ENCODE measurements at places on chromosomes 6 and 20. TPM values are rescaled to one million over a fixed set of nuclear protein-coding genes. Genes with fewer than 3 reads are reported as not detected.

The TGM2 gene
- 261 TPM for total RNA-seq

DNA sequence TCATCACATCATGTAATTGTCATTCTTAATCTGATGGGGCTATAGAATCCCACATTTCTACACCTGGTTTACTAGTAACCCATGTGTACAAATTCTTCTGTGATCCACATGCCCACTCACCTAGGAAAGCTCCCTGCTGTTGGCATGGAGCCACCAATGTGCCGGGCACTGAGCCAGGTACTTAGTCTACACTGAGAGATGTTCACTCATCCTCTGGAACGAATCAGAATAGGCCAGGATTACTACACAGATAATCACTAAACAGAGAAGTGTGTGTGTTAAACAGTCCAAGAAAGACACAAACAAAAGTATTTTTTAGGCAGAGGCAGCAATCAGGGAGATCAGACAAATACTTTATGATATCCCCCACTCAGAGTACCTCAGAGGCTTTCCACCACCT, 193.2 kb upstream of the VGLL2 start:
- no peak overlapping the region for H3K4me3 ChIP-seq
- peaks cover 25% of the 10 kb centered on the region for H3K27me3 ChIP-seq
- H3K36me3 ChIP-seq, result no peaks in the 10 kb centered on the region
- no peak overlapping the region for H3K27ac ChIP-seq
- peak; percentile 31 for DNase-seq

DNA sequence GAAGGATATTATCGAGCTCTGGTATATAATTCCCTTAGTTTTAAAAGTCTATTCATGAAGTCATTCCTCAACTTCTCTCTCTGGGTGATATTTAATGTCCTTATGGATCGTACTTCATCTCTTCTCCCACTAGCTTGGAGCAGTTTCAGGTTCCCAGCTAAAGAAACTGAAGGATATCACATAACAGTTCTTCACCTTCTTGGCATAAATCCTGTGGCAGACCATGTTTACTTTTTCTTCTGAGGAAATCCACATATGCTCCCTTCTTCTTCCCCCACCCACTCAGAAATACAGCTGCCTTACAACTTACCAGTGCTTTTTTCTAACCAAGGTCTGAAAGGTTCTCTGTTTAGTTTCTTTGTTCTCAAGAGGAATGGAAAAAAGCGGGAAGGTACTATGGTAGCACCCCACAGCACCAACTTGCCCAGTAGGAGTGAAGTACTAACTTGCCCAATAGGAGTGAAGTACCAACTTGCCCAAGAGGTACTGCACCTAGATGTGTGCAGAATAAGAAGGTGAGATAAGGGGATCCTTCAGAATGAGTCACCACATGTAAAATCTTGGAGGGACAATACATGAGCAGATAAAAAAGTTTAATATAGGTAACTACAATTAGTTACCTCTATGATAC, 53.1 kb downstream of the TSPYL4 start:
- H3K36me3 ChIP-seq, result no peaks in the 10 kb centered on the region
- H3K27ac ChIP-seq, result no peak overlapping the region
- DNase-seq, result no peak
- no peaks in the 10 kb centered on the region for H3K27me3 ChIP-seq
- no peaks in the 10 kb centered on the region for H3K4me1 ChIP-seq

- peaks cover 31% of the 10 kb centered on the region for H3K36me3 ChIP-seq
- peaks cover 8% of the 10 kb centered on the region for H3K4me1 ChIP-seq
- peak; percentile 8 for DNase-seq
- H3K4me3 ChIP-seq, result peak overlapping the region; percentile 97
- H3K27ac ChIP-seq, result peak overlapping the region; percentile 87
These were observed 2.2 kb upstream of the STXBP5 start for GRCh38 chr6:147201885-147202515.

- no peaks in the 10 kb centered on the region for H3K36me3 ChIP-seq
- no peak overlapping the region for H3K27ac ChIP-seq
- DNase-seq, result no peak
- peaks cover 46% of the 10 kb centered on the region for H3K27me3 ChIP-seq
- H3K4me1 ChIP-seq, result no peaks in the 10 kb centered on the region
These were observed 49.0 kb upstream of the OCSTAMP start for GRCh38 chr20:46599227-46599987.

DNA sequence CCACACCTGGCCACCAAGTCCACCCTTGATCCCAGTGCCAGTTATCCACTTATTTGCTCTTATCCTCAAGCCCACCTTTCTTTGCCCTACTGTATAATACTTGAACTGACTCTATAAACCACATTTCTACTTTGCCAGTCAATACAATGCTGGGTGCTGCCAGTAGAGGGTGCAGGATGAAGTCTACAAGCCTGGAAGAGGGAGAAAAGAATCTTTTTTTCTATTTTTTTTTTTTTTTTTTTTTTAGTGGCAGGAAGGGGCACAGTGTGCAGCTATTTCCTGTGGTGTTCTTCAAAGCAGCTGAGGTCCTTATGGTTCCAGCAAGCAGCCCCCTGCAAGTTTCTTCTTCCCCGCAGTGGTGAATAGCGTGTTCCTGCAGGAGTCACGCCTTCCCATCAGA, 22.2 kb upstream of the GABRR1 start:
- no peaks in the 10 kb centered on the region for H3K36me3 ChIP-seq
- H3K4me1 ChIP-seq, result peaks cover 17% of the 10 kb centered on the region
- no peak overlapping the region for H3K27ac ChIP-seq
- DNase-seq, result peak; percentile 12
- H3K27me3 ChIP-seq, result no peaks in the 10 kb centered on the region
- no peak overlapping the region for H3K4me3 ChIP-seq

GRCh38 chr6:150940941-150941340, 75.4 kb downstream of the MTHFD1L start:
- no peaks in the 10 kb centered on the region for H3K27me3 ChIP-seq
- peak overlapping the region; percentile 9 for H3K27ac ChIP-seq
- DNase-seq, result no peak
- no peaks in the 10 kb centered on the region for H3K4me1 ChIP-seq
- H3K4me3 ChIP-seq, result no peak overlapping the region

DNA sequence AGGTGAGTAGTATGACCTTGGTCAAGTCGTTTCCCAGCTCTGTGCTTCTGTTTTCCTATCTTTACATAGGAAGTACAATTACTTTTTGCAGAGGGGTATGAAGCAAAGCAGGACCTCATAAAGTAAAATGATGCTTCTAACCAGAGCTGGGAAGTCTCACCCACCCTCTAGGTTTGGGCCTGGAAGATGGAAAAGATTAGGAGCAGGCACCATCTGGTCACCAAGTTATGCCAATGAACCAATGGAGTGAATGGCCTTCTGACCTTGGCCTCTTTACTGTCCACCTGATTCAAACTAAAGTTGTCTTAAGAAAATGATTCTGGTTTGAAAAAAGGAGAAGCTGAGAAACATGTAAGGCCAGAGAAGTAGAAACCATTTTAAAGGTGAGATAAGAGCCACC, 68.9 kb upstream of the CTNNBL1 start:
- H3K4me3 ChIP-seq, result no peak overlapping the region
- H3K36me3 ChIP-seq, result no peaks in the 10 kb centered on the region
- no peak overlapping the region for H3K27ac ChIP-seq
- peaks cover 95% of the 10 kb centered on the region for H3K27me3 ChIP-seq

DNA sequence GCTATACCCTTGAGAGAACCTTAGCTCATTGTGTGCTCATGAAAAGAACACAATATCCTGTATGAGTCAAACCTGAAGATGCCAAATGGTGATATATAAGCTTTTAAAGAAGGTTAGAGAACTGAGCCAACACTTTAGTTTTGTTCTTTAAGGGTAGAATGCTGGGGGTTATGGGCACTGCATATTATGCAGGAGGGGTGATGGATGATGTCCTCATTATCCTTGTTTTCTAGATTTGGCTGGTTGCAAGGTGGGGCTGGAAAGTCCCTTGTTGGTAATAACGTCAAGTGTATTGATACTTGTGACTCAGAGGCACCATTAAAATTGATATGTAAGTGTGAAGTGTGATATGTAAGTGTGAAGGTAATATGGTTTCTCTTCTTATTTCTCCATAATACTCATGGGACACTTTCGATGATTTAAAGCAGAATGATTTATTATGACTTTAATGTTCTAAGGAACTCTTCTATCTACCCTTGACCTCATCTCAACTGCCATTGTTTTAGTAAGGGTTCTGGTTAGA, 113.7 kb upstream of the DTNBP1 start:
- peaks cover 24% of the 10 kb centered on the region for H3K27me3 ChIP-seq
- DNase-seq, result no peak
- no peak overlapping the region for H3K27ac ChIP-seq
- H3K4me3 ChIP-seq, result no peak overlapping the region

DNA sequence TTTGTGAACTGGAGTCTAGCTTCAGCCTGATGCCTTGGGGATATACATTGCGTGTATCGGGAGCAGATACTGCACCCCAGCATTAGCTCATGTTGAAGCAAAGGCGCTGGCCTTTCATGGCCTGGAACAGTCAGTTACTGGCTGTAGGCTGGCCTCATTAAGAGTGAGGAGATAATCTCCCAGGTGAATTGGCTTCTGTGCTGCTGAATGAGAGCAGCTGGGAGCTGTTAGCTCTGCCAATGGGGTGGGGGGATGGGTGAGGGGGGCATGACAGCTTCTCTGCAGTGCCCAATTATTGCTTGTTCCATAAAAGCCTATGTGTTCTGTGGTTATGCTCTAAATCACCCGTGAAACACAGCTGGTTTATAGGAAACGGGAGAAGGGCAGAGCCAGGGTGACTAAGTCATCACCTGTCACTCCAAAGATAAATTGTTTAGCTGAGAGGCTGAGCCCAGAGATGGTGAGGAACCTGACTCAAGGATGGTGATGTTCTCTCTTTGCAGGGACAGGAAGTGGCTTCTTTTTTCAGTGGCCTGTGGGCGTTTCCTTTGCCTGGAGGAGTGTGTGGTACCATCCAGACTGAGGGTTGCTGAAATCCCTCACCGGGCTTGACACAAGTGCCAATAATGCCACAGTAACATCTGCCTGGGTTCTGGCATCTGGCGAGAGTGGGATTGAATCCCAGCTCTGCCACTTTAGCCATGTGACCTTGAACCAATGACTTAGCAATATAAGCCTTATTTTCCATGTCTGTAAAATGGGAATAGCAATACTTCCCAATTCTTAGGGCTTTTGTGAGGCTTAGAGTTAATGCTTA, 170.8 kb downstream of the BCAS1 start:
- H3K36me3 ChIP-seq, result peaks cover 19% of the 10 kb centered on the region
- DNase-seq, result peak; percentile 50
- H3K4me1 ChIP-seq, result peaks cover 62% of the 10 kb centered on the region
- no peak overlapping the region for H3K4me3 ChIP-seq
- H3K27ac ChIP-seq, result peak overlapping the region; percentile 89
